Left ventricle myocardium inferior (tissue), 1 donor: ENCODE measurements at places on chromosomes 3 and 15. TPM values are rescaled to one million over a fixed set of nuclear protein-coding genes. Genes with fewer than 3 reads are reported as not detected.

The TIMMDC1 gene
- total RNA-seq = 302 TPM

- DNase-seq = no peak
Observed at GRCh38 chr3:192215-192929, 4.2 kb upstream of the CHL1 start.

GRCh38 chr15:89349206-89349558, 14.6 kb upstream of the POLG start:
- no peak for DNase-seq

DNA sequence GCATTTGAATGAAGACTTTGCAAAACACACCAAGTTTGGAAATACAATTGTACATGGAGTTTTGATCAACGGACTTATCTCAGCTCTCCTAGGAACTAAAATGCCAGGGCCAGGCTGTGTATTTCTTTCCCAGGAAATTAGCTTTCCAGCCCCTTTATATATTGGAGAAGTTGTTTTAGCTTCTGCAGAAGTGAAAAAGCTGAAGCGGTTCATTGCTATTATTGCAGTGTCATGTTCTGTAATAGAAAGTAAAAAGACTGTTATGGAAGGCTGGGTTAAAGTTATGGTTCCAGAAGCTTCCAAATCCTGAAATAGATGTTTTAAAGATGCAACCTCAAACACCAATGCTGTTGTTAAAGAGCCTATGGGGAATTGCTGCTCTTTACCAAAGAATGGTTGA, 11.5 kb downstream of the HTD2 start:
- DNase-seq = no peak
